ENCODE measurements at places on chromosomes 5 and 9.

GRCh38 chr9:79371948-79372555 is 199.7 kb upstream of the TLE4 start:
- DNase-seq: no peak

DNA sequence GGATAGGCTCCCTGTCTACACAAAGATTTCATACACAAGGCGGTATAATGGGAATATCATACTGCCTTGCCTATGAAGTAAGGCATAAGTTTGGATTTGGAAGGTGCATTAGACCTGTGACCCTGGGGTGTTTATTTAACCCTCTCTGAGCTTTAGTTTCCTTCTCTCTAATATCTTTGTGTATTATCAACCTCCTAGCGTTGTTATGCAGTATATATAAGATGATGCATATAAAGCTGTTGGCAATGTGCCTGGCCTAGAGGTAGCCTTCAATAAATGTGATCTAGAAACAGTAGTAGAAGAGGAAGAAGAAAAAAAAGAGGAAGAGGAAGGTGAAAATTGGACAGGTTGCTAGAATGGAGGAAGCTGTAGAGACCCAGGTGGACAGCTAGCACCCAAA is 311.6 kb upstream of the CLINT1 start:
- no peak for DNase-seq

- no peak for DNase-seq
Observed at GRCh38 chr9:132150256-132150655, 11.6 kb upstream of the NTNG2 start.

- no peak for DNase-seq
Observed at GRCh38 chr5:141846031-141846430, 32.2 kb downstream of the PCDH1 start.

- no peak for DNase-seq
Observed at GRCh38 chr5:68898951-68899471, 194.8 kb upstream of the SLC30A5 start.

DNA sequence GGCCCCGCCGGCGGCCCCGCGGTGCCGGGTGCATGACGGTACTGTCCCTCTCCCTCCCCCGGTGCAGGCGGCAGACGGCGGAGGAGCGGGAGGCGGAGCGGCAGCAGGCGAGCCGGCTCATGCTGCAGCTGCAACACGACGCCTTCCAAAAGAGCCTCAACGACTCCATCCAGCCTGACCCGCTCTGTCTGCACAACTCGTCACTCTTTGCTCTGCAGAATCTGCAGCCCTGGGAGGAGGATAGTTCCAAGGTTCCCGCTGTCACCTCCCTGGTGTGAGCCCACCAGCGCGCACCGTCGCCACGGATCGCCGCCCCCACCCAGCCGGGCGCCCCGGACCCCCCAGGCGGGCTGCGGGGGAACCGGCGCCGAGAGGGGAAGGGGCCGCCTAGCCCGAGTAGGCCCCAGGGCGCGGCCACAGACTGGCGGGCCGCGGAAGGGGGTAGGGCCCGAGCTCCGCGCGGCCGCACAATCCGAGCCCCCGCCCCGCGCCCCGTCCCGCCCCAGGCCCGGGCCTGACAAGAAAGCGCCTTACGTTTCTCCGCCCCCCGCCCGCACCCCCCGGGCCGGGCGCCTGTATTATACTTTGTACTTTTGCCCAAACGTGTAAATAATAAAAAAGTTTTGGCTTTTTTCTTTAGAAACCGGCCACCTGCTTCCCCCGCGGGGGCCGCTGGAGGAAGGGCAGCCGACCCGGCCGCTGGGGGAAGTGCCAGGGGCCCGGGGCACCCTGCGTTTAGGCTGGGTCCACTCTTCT is 2.5 kb downstream of the TLX3 start:
- peak; percentile 64 for DNase-seq

DNA sequence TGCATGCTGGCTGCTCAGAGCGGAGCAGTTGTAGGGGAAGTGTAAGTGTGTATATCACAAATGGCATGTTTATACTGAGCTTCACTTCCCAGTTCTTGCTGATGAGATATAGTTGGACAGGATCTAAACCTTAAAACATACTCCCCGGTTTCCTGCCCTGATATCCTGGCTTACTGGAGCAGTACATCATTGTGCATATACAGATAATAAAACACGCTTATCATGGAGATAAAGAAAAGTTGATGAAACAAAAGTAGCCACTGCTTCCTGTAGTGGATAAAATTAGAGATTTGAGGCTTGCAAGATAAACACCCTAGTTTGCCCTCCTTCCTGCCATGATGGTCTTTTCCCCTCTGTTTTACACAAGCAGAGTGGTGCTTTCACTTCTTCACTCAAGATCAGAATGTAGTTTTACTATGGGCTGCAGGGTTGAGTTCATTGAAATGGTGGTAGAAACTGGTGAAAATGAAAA is 15.0 kb downstream of the NPR3 start:
- no peak for DNase-seq

DNA sequence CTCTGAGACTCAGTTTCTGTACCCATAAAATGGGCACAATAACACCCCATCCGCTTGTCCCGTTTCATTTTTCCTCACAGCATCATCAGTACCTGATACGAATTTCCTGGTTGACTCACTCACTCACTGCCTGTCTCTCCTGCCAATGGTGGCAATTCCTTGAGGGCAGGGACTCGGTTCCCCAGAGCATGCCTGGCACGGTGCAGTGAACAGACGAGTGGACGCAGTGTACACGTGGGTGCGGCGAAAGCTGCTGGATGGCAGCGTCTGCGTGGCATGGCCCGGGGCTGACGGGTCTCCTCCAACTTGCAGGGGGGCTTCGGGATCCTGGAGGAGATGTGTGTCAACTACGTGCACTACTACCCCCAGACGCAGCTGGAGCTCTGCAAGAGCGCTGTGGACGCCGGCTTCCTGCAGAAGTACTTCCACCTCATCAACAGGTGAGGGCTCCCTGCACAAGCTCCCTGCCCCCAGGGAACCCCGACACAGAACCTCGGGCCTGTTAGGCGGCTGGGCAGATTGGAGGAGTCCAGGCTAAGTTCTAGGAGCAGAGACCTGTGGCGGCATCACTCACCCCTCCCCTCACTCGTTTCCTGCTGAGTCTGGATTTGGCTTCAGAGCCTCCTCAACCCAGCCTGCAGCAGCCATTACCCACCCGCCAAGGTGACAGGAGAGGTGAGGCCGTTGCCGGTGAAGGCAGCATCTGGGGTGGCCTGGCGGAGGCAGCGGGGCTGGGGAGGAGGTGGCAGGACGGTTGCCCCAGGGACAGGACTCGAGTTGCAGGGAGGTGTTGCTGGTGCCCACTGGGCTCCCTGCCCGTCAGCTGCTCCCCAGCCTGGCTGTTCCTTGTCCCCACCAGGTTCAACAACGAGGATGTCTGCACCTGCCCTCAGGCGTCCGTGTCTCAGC is 20.3 kb downstream of the DBH start:
- DNase-seq: no peak

DNA sequence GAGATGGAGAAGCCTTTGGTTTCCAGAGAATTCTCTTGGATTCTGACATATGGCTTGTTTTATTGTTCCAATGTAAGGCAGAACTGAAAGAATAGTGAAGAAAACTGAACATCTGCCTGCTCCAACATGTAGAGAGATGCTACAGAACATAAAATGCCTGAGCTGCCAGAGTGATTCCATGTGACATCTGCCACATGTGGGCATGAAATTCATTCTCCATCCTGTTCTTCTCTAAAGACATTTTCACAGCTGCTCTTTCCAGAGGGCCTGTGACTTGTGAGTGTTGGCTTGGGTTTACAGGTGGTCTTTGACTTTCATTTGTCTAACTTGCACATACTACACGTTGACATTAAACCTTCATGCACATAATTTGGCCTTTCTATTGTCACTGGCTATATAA is 33.7 kb upstream of the TXN start:
- DNase-seq: no peak

DNA sequence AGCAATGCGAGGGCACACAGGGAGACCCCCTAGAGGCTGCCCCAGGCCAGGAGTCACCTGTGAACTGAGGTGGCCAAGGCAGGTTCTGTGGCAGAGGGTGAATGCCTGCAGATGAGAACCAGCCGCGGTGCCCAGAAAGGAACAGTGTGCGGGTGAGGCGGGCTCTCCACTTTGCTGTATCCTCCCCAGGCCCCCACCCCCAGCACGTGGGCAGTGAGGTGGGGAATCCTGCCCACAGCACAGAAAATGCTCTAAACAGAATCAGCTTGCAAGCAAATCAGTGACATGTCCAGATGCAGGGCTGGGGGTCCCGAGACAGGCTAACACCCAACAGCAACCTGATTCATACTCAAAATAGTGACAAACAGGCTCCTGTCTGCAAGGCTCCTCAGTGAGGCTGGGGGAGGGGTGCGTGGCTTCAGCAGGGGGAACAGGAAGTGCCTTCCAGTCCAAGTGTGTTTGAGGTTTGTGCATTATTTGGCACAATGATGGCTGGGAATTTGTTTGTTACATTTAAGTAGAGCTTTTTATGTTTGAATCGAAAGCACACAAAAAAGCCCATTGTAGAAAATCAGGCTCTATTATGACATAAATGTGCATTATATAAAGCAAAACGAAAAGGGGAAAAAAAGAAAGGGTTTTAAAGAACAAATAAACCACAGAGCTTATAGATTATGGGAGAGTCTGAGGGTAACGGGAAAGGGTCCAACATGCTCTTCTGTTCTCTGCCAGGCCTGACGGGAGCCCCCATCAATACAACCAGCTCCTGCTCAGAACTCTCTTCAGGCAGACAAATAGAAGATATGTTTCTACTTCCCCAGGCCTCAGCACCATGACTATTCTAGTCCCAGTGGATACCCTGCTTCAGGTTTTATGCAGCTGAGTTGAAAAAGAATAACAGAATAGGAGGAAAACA is 201.3 kb downstream of the HSD17B3 start:
- no peak for DNase-seq

DNA sequence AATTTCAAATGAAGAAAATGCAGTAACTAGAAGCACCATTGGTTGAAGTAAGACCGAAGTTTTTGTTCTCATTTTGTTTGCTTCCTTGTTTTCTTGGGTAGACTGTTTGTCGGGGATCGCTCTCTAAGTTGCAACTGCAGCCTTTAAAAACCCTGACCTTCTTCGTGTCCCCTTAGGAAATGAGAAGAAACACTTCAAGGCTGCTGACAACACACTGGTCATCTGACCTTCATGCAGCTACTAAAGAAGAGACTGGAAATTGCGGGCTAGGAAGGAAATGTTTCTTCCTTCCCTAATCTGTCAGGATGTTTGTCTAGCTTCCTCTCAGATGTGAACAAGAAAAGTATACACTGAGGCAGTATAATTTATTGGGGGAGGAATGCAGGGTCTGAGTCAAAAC is 50.7 kb upstream of the CHSY3 start:
- no peak for DNase-seq

DNA sequence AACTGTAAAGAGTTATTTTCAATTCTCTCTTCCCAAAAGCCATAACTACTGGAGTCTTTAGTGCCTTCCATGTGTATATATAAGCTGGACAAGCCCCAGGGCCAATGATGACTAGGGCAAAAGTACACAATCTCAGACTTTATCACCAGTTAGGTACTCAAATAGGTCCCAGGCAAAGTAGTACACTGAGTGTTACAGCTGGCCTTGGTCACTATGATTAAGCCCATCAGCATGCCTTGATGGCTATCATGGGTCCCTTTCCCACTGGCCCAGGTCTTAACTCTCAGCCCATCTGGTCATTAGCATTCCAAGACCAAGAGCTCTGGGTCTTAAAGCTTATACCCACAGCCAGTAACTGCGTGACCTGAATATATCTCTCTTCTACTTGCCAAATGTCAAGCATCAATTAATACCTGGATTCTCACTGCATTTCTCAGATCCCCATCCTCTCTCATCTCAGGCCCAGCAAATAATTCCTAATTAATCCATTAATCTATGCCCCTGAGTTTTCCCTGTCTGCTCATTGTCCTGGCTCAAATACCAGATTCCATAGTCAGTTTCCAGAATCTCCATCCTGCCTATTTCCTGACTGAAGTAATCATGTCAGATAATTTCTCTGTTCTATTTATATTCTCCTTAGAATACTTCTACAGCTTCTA is 62.3 kb downstream of the NR6A1 start:
- no peak for DNase-seq

Data from tibial artery (tissue), 4 donors.